ENCODE measurements at places on chromosomes 13 and 19.

- no peak overlapping the region for H3K4me3 ChIP-seq
- no peaks in the 10 kb centered on the region for H3K36me3 ChIP-seq
- H3K27me3 ChIP-seq: no peaks in the 10 kb centered on the region
Measured at GRCh38 chr13:106523576-106523975, 11.9 kb downstream of the EFNB2 start.

GRCh38 chr13:35499196-35499662 is 22.7 kb upstream of the MAB21L1 start:
- H3K4me1 ChIP-seq: no peaks in the 10 kb centered on the region
- H3K27ac ChIP-seq: no peak overlapping the region

- no peak overlapping the region for H3K27ac ChIP-seq
- H3K36me3 ChIP-seq: no peaks in the 10 kb centered on the region
- no peak overlapping the region for H3K4me3 ChIP-seq
- no peak for DNase-seq
- H3K27me3 ChIP-seq: no peaks in the 10 kb centered on the region
Measured at GRCh38 chr13:26822146-26822545, 61.6 kb upstream of the GPR12 start.

GRCh38 chr19:12628040-12629022 is 17.6 kb downstream of the ZNF791 start:
- no peaks in the 10 kb centered on the region for H3K27me3 ChIP-seq
- H3K36me3 ChIP-seq: peaks cover 10% of the 10 kb centered on the region
- no peak overlapping the region for H3K27ac ChIP-seq
- no peak overlapping the region for H3K4me3 ChIP-seq

DNA sequence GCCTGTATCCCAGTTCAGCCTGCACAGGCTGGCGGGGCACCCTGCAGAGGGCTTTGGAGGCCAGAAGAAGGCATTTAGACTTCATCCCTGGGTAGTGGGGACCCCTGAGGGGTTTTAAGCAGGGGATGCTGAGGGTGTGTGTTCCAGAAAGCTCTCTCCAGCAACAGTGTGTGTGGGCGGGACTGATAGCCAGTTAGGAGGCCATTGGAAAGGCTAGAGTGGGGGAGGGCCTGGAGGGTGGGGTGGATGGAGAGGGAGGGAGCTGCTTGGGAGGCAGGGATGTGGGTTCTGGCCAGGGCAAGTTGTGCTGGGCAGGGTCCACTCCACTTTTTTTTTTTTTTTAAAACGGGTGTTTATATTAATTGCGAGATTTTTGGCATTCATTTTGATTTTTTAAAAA is 28.3 kb downstream of the LYL1 start:
- no peak overlapping the region for H3K27ac ChIP-seq
- no peaks in the 10 kb centered on the region for H3K36me3 ChIP-seq
- no peaks in the 10 kb centered on the region for H3K4me1 ChIP-seq

- H3K27ac ChIP-seq: no peak overlapping the region
- no peaks in the 10 kb centered on the region for H3K27me3 ChIP-seq
- H3K4me1 ChIP-seq: no peaks in the 10 kb centered on the region
- H3K36me3 ChIP-seq: no peaks in the 10 kb centered on the region
- DNase-seq: no peak
Measured at GRCh38 chr19:31506102-31506501, 156.9 kb upstream of the TSHZ3 start.

DNA sequence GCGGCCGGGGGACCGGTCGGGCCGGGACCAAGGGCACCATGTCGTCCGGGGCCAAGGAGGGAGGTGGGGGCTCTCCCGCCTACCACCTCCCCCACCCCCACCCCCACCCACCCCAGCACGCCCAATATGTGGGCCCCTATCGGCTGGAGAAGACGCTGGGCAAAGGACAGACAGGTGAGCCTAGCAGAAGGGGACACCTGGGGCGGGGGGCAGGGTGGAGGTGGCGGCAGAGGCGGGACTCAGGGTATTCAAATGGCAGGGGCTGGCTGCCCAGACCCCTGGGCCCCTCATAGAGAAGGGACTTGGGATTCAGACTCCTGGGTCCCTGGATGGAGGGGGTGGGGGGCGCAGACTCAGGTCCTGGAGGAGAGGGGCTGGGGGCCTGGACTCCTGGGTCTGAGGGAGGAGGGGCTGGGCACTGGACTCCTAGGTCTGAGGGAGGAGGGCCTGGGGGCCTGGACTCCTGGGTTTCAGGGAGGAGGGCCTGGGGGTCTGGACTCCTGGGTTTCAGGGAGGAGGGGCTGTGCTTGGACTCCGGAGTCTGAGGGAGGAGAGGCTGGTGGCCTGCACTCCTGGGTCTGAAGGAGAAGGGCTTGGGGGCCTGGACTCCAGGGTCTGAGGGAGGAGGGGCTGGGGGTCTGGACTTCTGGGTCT is 735 bp downstream of the BRSK1 start:
- no peaks in the 10 kb centered on the region for H3K36me3 ChIP-seq
- H3K27ac ChIP-seq: peak overlapping the region; percentile 50
- no peak for DNase-seq
- H3K4me3 ChIP-seq: peak overlapping the region; percentile 80

GRCh38 chr19:1748873-1749341 is 4.4 kb upstream of the ONECUT3 start:
- H3K4me3 ChIP-seq: no peak overlapping the region
- H3K36me3 ChIP-seq: no peaks in the 10 kb centered on the region
- H3K27me3 ChIP-seq: no peaks in the 10 kb centered on the region
- H3K4me1 ChIP-seq: no peaks in the 10 kb centered on the region

DNA sequence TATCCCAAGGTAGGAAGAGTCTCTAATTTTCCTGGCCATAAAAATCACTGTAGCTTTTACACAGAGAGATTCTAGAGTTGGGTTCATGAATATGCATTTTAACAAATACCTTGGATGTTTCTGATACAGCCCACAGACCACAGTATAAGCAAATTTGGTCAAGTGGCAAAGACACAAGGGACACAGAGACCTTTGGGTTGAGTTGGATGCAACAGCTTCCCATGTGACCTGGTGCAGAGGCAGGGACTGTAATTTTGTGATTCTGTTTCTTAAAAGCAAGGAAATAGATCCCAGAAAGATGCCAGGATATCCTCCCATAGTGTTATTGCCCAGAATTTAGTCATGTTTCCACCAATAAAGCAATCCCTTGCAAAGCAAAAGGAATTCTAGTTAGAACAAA is 27.0 kb downstream of the FPR3 start:
- no peaks in the 10 kb centered on the region for H3K36me3 ChIP-seq
- H3K4me1 ChIP-seq: no peaks in the 10 kb centered on the region
- no peak for DNase-seq
- no peaks in the 10 kb centered on the region for H3K27me3 ChIP-seq
- H3K4me3 ChIP-seq: no peak overlapping the region
- H3K27ac ChIP-seq: no peak overlapping the region

GRCh38 chr13:106471957-106472543 is 63.4 kb downstream of the EFNB2 start:
- H3K36me3 ChIP-seq: no peaks in the 10 kb centered on the region
- peaks cover 4% of the 10 kb centered on the region for H3K4me1 ChIP-seq
- H3K27ac ChIP-seq: no peak overlapping the region
- H3K4me3 ChIP-seq: peak overlapping the region; percentile 14
- H3K27me3 ChIP-seq: no peaks in the 10 kb centered on the region

- no peaks in the 10 kb centered on the region for H3K36me3 ChIP-seq
- no peaks in the 10 kb centered on the region for H3K4me1 ChIP-seq
- H3K27ac ChIP-seq: no peak overlapping the region
- no peak overlapping the region for H3K4me3 ChIP-seq
- no peak for DNase-seq
Measured at GRCh38 chr13:41520660-41521630, 63.6 kb downstream of the RGCC start.

DNA sequence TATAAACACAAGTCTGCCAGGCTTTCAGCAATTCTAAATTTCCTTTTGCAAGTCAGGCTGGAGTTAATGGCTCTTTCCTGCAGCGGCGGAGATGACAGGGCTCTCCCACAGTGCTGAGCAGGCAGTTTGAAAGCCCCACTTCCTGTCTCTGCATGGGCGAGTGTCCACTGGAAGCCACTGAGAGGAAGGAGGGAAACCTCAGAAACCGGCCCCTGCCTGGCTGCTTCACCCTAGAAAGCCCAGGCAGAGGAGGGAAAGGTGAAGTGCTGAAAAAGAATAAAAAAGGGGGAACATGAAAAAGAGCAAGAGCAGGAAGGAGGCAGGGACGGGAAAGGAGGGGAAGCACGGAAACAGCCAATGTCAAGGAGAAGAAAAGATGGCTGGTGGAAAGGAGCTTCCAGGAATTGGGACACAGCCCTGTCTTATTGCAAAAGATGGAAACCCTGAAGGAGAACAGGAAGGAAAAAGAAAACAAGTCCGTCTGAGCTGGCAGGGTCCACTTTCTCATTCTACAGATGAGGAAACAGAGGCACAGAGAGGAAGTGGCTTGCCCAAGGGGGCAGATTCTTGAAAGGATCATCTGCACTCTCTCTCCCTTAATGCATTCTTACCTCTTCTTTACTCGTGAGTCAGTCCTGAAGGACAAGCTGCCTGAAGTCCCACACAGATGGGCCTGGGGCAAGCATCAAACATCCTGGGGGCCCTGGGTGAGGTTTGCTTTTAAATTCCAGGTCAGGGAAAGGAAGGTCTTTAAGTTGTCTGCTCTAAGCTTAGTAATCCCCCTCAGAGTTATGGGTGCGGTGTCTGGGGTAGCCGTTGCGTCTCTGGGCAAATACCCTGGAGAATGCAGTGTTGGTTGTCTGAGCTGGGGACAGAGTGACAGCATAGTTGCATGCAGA is 38.8 kb upstream of the ALOX5AP start:
- H3K36me3 ChIP-seq: no peaks in the 10 kb centered on the region
- H3K4me3 ChIP-seq: no peak overlapping the region
- H3K27ac ChIP-seq: no peak overlapping the region
- DNase-seq: no peak
- no peaks in the 10 kb centered on the region for H3K27me3 ChIP-seq

- H3K4me1 ChIP-seq: no peaks in the 10 kb centered on the region
- H3K27me3 ChIP-seq: no peaks in the 10 kb centered on the region
- H3K4me3 ChIP-seq: peak overlapping the region; percentile 62
- DNase-seq: peak; percentile 88
Measured at GRCh38 chr13:30464496-30465342, 1.0 kb downstream of the HMGB1 start.

GRCh38 chr19:42291435-42291810 is 10.5 kb upstream of the PRR19 start:
- H3K36me3 ChIP-seq: peaks cover 12% of the 10 kb centered on the region
- H3K27ac ChIP-seq: no peak overlapping the region
- H3K4me3 ChIP-seq: no peak overlapping the region
- H3K27me3 ChIP-seq: no peaks in the 10 kb centered on the region
- peak; percentile 48 for DNase-seq

GRCh38 chr19:15651791-15652190 is 11.1 kb downstream of the CYP4F3 start:
- H3K4me1 ChIP-seq: no peaks in the 10 kb centered on the region
- no peaks in the 10 kb centered on the region for H3K36me3 ChIP-seq
- no peak overlapping the region for H3K4me3 ChIP-seq

All from aorta (tissue), 5 donors.